Fibroblast of skin of left biceps (primary cell): ENCODE measurements at places on chromosomes 11 and 22.

- DNase-seq = no peak
Observed at GRCh38 chr11:74566146-74566960, 26.0 kb upstream of the POLD3 start.

DNA sequence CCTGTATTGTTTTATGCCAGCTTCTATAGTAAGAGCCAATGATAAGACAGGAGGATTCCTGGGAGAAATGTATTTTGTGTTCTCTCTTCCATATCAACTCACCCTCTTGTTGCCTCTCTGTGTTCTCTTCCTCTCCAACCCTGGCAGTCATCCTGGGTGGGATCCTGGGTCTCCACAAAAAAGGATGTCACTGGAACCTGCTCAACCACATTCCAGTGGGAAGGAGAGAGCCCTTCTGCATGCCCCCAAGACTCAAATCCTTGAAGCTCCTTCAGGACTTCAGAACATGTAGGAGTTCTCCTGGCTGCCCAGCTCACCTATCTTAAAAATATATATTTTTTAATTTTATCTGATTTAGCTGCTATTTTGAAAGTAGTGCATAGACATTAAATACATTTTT, 26.1 kb downstream of the APOL6 start:
- DNase-seq = no peak

- DNase-seq = no peak
Observed at GRCh38 chr11:123125169-123125568, 63.2 kb upstream of the HSPA8 start.

DNA sequence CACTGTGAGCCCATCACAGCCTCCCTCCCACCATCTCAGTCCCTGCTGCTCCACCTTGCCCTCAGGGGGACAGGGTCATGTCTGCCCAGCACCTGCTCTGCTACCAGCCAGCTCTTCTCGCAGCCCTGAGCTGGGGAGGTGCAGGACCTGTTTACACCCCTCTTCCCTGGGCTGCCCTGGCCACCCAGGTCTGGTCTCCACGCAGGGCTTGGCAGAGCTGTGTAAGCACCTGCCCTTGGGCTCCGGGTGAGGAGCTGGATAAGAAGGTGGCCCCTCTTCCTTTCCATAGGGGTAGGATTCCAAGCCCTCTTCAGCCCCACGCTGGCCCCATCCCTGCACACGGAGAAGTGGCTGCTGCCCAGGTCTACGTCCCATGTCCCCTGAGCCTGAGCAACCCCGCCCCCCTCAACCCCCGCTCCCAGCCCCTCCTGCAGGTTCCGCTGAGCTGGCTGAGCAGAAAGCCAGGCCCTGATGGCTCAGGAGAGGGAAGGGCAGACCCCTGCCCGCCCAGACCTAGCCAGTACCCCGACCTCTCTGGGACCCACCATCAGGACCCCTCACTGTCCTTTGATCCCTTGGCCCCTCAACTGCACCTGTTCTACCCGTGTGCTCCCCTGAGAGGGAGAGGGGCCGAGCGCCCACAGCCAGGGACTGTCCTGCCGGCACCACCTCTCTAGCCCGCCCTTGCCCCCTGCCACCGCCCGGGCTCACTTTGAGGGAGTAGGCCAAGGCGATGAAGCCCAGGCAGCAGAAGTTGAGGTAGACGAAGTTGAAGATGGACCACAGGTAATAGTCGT, 3.2 kb downstream of the IFITM10 start:
- DNase-seq = no peak

DNA sequence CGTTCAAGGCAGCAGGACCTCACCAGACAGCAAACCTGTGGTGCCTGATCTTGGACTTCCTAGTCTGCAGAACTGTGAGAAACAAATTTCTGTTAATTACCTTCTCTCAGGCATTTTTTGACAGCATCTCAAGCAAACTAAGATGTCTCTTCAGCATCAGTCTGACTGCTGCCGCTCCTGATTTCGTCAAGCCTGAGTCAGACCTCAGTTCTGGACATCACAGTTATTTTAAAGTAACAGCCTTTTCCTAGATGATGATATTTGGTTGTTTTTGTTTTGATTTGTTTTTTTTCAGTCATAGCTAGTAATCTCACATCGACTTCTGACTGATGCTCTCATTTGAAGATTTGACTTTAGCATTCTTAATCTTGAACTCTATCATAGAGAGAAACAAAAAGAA, 71.9 kb downstream of the BLID start:
- no peak for DNase-seq

DNA sequence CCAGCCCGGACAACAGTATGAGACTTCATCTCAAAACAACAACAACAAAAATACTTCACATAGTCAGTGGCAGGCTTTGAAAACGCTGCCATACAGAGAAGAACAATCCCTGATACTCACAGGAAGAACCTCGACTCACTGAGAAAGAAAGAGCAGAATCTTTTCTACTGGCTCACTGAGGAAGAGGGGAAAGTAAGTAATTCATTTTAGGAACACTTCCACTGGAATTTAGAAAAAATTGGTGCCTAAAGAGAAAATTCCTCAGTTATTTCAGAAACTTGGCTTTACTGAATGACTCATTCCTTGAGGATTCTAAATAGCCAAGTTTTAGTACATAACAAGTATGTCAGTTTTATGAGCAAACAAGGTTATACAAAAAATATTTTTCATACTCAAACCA, 12.3 kb downstream of the NARS2 start:
- peak; percentile 71 for DNase-seq

DNA sequence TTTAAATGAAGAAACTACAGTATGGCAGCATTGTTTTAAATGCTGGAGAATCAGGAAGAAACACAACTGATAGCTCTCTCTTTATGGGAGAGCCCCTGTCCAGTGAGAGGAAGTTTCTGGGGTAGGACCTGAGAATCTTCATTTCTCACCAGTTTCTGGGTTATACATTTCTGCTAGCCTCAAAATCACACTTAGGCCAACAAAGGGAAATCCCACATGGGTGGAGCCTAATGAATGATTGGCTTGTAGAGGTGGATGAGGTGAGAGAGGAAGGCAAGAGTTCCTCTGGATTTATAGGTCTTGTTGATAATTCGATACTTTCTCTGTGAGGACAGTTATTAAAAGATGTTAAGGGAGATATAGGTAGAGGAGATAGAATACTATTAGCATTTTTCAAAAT, 1397.3 kb upstream of the TENM4 start:
- no peak for DNase-seq

GRCh38 chr22:31346733-31347250, 646 bp upstream of the PATZ1 start:
- no peak for DNase-seq

DNA sequence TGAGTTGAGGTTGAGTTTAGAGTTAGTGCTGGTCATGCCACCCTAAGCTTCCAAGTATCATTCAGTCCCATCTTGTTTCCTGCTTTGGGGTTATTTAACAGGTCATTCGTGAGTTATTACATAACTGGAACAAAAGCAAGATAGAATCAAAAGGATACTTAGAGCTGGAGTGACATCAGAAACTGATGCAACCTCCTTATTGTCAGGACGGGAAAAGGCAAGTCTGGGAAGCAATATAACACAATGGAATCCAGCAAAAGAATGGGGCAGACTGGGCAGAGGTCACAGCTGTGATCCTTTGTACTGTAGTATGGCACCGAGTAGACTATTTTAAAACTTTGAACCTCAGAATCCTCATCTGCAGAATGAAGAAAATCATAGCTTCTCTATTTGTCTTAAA, 4.4 kb upstream of the PRSS23 start:
- DNase-seq = no peak

GRCh38 chr11:26032241-26032640, 299.7 kb upstream of the ANO3 start:
- DNase-seq = no peak

DNA sequence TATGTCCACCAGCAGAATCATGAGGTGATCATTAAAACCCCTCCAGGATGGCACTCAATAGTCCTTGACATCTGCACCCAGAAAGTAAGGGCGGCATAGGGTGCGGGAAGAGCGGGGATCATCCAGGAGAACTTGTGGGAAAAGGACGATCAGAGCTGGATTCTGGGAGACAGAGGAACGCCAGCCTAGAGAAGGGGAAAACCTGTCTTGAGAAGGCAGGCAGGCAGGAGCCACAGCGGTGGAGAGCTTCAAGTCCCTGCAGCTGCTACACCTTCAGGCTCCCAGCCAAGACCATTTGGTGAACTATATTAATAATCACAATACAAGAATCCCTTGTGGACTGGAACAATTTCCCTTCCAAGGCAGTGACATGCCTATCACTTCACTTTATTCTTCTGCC, 134.3 kb downstream of the BUD13 start:
- no peak for DNase-seq
